Left lung (tissue), 14 donors: ENCODE measurements at places on chromosomes 7 and 10.

- no peak for DNase-seq
Observed at GRCh38 chr7:40197527-40197926, 62.7 kb downstream of the SUGCT start.

DNA sequence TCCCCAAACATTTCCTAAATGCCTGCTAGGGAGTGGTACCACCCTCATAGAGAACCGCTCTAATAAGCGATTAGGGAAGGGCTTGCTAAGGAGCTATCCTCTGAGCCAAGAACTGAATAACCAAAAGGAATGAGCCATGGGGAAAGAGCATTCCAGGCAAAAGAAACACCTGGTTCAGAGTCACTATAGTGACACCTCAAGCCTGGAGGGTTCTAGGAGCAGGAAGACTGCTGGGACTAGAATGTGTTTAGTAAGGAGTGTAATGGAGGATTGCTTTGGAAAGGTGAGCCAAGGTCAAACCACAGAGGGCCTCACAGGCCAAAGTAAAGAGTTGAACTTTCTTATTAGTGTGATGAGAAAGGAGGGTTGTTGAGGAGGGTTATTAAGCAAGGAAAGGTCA lies 38.7 kb upstream of the NRBF2 start:
- DNase-seq = no peak

GRCh38 chr7:156063241-156063810 lies 251.1 kb upstream of the SHH start:
- no peak for DNase-seq

DNA sequence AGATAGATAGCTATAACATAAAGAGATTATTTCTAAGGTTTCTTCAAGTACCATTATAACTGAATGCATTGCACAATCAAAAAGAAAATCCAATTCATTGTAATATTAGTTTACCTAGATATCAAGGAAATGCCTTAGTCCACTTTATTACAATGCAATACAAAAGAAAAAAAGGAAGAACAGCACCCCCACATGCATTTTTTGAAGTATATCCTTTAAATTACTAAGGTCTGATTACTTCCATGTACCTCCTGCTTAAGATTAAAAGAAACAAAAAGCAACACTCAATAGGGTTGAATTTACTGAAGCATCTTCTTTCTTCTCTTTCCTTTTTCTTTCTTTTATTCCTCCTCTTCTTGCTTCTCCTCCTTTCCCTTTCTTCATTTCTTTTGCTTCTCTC lies 973.8 kb upstream of the LRRTM3 start:
- no peak for DNase-seq

- DNase-seq = no peak
Observed at GRCh38 chr10:23693501-23693901, 254.6 kb downstream of the OTUD1 start.

DNA sequence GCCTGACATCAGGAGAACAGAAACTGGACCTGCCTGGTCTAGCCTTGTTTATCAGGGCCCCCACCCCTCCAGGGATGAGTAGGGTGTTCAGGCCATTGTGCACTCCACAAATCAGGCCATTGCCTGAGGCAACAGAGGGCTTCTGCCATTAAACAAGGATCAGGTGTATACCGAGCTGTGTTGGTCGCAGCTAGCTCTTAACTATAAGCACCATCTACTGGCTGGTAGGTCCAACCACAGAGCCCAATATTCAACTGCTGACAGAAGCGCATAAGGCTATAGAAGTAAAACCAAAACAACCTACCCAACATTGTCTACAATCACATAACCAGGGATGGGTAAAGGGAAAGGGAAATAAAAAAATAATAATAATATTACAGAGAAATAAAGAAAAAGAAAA lies 451.7 kb upstream of the TEX47 start:
- no peak for DNase-seq

DNA sequence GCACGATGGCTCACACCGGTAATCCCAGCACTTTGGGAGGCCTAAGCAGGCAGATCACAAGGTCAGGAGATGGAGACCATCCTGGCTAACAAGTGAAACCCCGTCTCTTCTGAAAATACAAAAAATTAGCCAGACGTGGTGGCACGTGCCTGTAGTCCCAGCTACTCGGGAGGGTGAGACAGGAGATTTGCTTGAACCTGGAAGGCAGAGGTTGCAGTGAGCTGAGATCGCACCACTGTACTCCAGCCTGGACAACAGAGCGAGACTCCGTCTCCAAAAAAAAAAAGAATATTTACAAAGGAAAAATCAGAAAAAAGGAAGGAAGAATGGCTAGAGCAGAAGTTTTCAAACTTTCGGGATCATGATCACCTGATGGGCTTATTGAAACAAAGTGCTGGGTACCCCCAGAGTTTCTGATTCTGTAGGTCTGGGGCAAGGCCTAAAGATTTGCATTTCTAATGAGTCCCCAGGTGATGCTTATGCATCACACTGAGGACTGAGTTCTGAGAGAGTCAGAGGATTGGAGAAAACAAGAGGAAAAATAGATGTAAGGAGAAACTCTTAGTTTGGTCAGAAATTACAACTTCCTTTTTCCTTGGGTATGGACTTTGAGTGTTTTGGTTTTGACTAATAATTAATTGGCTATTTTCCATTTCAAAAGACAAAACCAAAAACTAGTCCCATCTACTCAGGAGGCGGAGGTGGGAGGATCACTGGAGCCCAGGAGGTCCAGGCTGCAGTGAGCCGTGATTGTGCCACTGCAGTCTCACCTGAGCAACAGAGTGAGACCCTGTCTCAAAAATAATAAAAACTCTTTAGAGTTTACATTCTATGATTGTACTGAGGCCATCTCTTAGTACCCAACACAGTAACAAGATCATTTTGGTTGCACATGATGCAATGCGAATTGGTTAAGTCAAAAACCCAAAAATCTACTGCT lies 14.4 kb downstream of the MARCHF5 start:
- DNase-seq = no peak

DNA sequence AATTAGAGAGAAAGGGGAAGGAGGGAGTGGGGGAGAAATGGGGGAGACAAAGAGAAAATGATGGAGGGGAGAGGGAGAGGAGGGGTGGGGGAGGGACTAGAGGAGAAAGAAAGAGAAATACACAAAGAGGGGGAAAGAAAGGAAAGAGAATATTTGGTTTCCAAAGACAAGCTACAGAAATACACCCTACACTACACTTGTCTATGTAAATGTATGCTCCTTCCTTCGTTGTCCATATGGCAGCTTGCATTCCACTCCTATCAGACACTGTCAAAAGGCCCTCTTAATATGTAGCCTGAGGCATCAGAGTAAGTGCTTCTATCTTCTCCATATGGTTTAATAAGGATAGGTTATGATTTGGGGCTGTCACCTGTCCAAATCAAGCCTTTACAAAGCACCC lies 92.8 kb upstream of the FEZF1 start:
- no peak for DNase-seq

GRCh38 chr10:91602868-91603568 lies 29.9 kb downstream of the PPP1R3C start:
- no peak for DNase-seq

DNA sequence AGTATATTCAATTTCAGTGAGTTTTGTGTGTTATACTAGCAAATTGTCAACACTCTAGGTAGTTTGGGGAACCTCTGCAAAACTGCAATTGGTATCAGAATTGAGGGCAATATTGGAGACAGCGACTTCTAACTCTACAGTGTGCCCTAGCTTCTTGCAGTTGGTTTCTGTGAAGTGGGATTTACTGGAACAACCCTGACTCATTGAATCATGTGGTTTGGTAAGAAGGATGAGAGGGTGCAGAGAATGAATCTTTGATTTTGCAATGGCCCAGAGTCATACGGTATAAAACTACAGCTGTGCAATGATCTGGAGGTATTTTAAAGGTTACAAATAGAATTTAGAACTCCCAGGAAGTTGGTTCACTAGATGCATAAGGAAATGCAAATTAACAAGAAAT lies 129.1 kb upstream of the PPP1R3A start:
- no peak for DNase-seq

GRCh38 chr10:123472606-123473005 lies 193.5 kb upstream of the GPR26 start:
- no peak for DNase-seq

DNA sequence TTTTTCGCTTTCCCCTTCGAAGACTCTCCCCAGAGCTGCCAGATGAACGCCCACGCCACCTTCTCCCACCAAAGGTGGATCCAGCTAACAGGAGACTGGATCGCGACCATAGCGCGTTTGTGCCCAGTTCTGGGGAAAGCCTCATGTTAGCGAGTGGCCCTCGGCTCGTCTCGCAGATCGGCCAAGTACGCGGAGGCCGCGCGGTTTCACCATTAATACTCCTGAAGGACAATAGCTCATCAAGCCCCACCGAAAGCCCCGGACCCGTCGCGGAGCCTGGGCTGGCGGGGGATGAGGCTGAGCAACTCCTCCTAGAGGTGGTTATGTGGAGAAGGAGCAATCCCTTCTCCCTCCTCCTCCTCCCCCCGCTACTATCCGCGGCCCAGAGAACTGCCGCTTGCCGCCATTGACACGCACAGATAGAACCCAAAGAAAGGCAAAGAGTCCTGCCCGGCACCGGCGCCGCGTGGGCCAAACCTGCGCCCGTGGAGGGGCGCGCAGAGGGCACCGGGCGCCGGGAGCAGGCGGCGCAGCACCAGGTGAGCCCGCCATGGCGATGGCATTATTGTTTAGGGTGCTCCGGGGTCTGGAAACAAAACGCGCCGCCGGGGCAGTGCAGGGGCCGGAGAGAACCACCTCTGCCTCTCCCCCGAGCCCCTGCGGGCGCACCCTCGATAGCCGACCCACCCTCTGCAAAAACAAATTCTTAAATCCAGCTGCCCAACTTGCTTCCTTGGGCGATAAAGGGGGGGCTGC lies at the start of gene MACROH2A2:
Gene MACROH2A2, plus strand, starts transcription at position 385 of the 756 bp plus-strand sequence. CDS start 22,813 bp downstream, outside the sequence.
- DNase-seq = peak; percentile 81
